ENCODE measurements at places on chromosomes 13 and 19. TPM values are rescaled to one million over a fixed set of nuclear protein-coding genes. Genes with fewer than 3 reads are reported as not detected.

DNA sequence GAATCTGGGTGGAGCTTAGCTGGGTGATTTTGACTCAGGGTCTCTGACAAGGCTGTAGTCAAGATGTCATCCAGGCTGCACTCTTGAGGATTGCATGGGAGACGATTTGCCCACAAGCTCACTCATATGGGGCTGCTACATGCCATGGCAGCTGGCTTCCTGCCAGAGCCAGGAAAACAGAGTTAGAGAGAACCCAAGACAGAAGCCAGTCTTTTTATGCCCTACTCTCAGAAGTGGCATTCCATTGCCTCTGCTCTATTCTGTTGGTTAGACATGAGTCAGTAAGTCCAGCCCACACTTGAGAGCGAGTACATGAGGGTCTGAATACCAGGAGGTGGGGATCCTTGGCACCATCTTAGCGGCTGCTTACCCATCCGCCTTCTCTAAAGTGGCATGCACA lies 9.5 kb downstream of the POLR1D start:
- no peak overlapping the region for H3K4me3 ChIP-seq
- H3K27me3 ChIP-seq, result no peaks in the 10 kb centered on the region
- no peak for DNase-seq
- H3K27ac ChIP-seq, result no peak overlapping the region
- no peaks in the 10 kb centered on the region for H3K4me1 ChIP-seq
- H3K36me3 ChIP-seq, result no peaks in the 10 kb centered on the region

DNA sequence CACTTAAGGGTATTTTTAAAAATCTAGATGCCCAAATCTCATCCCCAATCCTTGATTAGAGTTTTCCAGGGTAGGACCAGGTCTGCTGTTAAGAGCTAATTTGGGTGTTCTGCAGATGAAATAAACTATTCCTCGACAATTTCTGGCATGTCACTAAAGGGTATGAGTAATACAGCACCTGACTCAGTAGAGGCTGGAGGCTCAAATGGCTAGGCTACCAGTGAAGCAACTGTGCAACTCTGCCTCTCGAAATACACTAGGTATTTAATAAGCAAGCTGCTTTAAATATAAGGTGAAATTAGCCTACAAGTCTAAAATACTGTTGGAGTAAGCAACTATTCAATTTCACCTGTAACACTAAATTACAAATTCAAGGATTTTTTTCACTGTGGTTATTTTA lies 1.5 kb downstream of the RNF6 start:
- H3K27ac ChIP-seq, result no peak overlapping the region
- no peak overlapping the region for H3K4me3 ChIP-seq
- H3K4me1 ChIP-seq, result peaks cover 10% of the 10 kb centered on the region
- peaks cover 7% of the 10 kb centered on the region for H3K36me3 ChIP-seq

DNA sequence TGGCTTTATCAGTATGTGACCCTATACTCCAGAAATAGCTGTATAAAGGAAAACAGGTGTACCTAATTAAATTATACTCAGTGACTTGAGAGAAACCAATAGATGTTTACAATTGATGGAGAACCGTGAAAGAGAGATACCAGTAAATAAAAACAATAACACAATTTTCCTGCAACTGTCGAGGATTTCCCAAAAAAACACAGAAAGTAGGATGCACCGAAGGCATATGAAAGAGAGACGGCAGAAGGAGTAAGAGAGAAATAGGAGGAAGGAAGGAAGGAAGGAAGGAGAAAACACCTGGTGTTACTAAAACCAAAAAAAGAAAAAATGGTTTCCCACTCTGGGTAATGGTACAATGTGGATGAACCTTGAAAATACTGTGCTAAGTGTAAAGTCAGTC lies 6.8 kb upstream of the ZNF229 start:
- no peak overlapping the region for H3K4me3 ChIP-seq
- no peaks in the 10 kb centered on the region for H3K27me3 ChIP-seq
- H3K4me1 ChIP-seq, result no peaks in the 10 kb centered on the region
- DNase-seq, result no peak

DNA sequence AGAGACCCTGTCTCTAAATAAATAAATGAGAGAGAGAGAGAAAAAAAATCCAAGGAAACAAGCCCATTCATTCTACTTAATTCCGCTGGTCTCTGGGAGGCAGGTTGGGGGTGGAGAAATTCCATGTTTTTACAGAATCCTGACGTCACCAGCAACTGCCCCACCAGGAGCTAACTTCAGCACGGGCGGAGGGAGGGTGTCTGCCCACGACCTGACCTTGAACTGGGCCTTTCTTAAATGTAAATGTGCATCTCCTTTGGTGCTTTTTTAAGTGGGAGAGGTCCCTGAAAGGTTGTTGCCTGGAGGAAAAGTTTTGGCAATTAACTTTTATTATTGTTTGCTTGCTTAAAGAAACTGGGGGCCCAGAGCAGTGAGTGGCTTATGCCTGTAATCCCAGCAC lies 15.5 kb downstream of the KLF2 start:
- H3K4me3 ChIP-seq, result no peak overlapping the region
- no peak overlapping the region for H3K27ac ChIP-seq
- no peaks in the 10 kb centered on the region for H3K27me3 ChIP-seq
- DNase-seq, result no peak
- H3K4me1 ChIP-seq, result no peaks in the 10 kb centered on the region
- no peaks in the 10 kb centered on the region for H3K36me3 ChIP-seq

DNA sequence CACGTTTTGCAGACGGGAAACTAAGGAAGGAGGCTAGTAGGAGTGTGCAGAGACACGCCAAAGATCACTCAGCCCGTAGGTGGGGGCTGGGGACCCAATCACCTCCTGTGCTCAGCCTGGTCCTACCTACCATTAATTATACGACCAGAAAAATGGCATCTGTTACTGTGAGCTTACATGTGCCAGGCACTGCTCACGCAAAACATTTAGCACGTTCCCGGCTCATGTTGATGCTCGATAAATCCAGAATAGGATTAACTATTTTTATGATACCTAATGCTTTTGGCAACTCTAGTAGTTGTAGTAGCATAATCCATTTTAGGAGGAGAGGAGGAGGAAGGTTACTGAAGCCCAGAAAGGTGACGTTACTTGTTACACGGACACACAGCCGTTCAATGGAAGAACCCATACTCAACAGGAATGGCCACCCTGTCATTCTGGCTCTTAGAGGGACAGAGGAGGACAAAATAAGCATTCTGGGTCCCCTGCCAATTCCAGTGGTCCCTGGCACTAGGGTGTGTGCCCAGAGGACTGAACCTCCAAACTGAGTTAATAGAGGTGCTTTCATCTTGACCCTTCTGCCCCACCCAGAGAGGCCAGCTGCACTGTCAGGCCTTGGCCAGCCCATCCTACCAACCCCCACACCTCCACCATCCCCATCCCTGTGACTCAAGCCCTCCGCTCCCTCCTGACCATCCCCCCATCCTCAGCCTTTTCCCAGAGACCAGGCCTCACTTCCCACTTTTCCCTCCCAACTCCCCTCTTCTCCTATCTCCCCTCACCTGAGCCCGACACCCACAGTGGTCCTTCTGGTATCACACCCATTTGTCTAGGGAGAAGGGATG lies 5.0 kb upstream of the EML2 start:
- peaks cover 27% of the 10 kb centered on the region for H3K4me1 ChIP-seq
- peaks cover 4% of the 10 kb centered on the region for H3K27me3 ChIP-seq
- no peaks in the 10 kb centered on the region for H3K36me3 ChIP-seq
- no peak for DNase-seq

R3HDM4 gene
- total RNA-seq, result 19.6 TPM

ZNF837 gene
- 1.9 TPM for total RNA-seq

FXYD3 gene
- total RNA-seq, result not detected

ZIC2 gene
- total RNA-seq, result not detected
